HepG2 (cell line): ENCODE measurements at places on chromosomes 3 and 15. TPM values are rescaled to one million over a fixed set of nuclear protein-coding genes. Genes with fewer than 3 reads are reported as not detected.

GRCh38 chr15:76776969-76777368, 128.2 kb downstream of the SCAPER start:
- H3K36me3 ChIP-seq = 0 out of 3 replicates have a peak, but pooled peaks cover 3% of the 10 kb centered on the region
- DNase-seq = no peak
- no peaks in the 10 kb centered on the region for H3K27me3 ChIP-seq
- H3K4me1 ChIP-seq = no peaks in the 10 kb centered on the region
- H3K27ac ChIP-seq = no peak overlapping the region
- H3K4me3 ChIP-seq = no peak overlapping the region

DNA sequence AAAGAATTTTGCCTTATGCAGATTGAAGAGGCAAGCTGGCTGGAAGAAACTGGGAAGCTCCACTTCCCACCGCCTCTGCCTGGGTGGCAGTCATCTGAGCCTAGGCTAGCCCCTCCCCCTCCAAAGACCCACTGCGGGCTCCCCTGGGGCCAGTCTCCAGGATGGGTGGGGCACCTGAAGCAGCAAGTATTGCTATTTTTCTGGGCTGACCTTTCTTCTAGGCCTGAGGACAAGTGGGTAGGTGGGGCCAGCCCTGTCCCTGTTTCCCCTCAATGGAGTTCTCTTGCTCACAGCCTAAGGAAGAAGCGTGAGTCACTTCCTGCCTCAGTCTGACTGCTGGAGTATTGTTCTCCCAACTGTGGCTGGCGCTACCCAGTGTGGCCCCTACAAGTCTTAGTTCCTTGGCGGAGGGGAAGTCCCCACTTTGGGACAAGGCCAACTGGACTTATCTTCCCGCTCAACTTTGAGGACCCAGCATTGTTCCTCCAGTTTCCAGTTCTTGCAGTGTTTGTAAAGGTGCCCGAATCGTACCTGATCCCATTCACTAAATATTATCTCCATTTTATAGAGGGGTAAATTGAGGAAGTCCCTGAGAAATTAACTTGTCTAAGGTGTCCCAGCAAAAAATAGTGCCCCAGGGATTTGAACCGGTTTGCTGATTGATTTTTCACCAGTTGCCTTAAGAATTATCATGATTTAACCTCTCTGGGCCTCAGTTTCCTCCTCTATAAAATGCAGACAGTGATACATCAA, 1.4 kb downstream of the FURIN start:
- no peaks in the 10 kb centered on the region for H3K36me3 ChIP-seq
- peaks cover 75% of the 10 kb centered on the region for H3K4me1 ChIP-seq
- no peak overlapping the region for H3K27ac ChIP-seq
- H3K27me3 ChIP-seq = no peaks in the 10 kb centered on the region; the same call in none of the 2 replicates
- H3K4me3 ChIP-seq = no peak overlapping the region; the same call in 1 of the 2 replicates
- no peak for DNase-seq

DNAH12 gene
- total RNA-seq = 0.04 and 0.11 TPM in 2 replicates

DNA sequence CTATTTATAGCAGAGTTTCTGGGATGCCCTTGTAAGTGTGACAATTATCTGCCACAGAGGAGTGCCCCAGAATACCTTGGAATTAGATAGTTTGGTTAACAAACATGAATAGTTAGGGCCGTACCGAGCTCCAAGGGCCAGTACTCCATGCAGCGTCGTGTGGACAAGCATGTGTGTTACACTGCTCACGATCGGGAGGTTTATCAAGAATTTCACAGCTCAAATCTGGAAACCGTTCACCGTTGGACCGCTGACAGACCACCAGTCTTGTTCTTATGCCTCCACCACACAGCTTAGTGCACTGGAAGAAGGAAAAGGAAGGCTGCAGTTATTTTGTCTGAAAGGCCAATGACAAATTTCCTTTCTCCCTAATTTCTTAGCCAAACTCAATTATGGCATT, 93.7 kb downstream of the ADAMTS9 start:
- no peak overlapping the region for H3K4me3 ChIP-seq
- no peak for DNase-seq
- H3K27ac ChIP-seq = no peak overlapping the region
- no peaks in the 10 kb centered on the region for H3K4me1 ChIP-seq
- H3K27me3 ChIP-seq = no peaks in the 10 kb centered on the region

RTP3 gene
- 0.09 TPM in 1 of 2 replicates, not detected in the other for total RNA-seq

MEX3B gene
- 0.62 and 0.72 TPM in 2 replicates for total RNA-seq

DNA sequence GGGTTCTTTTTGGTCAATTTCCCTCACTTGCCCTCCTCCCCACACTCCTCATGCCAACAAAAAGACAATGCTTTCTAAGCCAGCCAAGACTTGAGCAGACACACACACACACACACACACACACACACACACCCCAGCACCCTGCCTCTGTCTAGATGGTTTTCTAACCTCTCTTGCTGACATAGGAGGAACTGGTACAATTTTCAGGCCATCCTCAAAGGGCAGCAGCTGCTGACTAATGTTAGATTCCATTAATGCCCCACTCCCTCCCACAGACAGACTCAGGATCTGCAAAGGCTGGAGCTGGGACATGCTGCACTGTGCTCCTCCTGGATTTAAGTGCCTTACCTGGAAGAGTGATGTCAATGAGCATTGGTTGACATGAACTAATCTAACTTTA, 438.4 kb downstream of the OCA2 start:
- no peaks in the 10 kb centered on the region for H3K4me1 ChIP-seq
- no peak overlapping the region for H3K27ac ChIP-seq
- DNase-seq = no peak
- no peak overlapping the region for H3K4me3 ChIP-seq
- H3K27me3 ChIP-seq = no peaks in the 10 kb centered on the region; the same call in 1 of the 2 replicates

GRCh38 chr3:126479642-126480041, 4.0 kb upstream of the ZXDC start:
- H3K4me3 ChIP-seq = no peak overlapping the region
- peaks cover 82% of the 10 kb centered on the region for H3K4me1 ChIP-seq
- H3K27ac ChIP-seq = no peak overlapping the region
- H3K27me3 ChIP-seq = no peaks in the 10 kb centered on the region; the same call in 2 of the 3 replicates
- no peaks in the 10 kb centered on the region for H3K36me3 ChIP-seq
- DNase-seq = no peak

TPRG1 gene
- total RNA-seq = not detected in 2 replicates

DNA sequence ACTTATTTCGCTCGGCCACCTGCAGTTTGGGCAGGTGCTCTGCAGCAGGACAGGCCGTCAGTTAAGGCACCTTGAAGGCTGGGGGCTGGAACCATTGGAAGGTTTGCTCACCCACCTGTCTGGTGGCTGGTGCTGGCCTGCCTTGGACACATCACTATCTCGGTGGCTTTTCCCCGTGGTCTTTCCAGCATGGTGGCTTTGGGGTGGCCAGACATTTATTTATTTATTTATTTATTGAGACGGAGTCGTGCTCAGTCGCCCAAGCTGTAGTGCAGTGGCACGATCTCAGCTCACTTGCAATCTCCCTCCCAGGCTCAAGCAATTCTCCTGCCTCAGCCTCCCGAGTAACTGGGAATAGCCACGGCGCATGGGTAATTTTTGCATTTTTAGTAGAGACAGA, 11.7 kb downstream of the ISG20 start:
- no peaks in the 10 kb centered on the region for H3K27me3 ChIP-seq
- no peak overlapping the region for H3K27ac ChIP-seq
- H3K4me3 ChIP-seq = no peak overlapping the region
- peaks cover 7% of the 10 kb centered on the region; the same call in 1 of the 2 replicates for H3K4me1 ChIP-seq
- DNase-seq = no peak

DNA sequence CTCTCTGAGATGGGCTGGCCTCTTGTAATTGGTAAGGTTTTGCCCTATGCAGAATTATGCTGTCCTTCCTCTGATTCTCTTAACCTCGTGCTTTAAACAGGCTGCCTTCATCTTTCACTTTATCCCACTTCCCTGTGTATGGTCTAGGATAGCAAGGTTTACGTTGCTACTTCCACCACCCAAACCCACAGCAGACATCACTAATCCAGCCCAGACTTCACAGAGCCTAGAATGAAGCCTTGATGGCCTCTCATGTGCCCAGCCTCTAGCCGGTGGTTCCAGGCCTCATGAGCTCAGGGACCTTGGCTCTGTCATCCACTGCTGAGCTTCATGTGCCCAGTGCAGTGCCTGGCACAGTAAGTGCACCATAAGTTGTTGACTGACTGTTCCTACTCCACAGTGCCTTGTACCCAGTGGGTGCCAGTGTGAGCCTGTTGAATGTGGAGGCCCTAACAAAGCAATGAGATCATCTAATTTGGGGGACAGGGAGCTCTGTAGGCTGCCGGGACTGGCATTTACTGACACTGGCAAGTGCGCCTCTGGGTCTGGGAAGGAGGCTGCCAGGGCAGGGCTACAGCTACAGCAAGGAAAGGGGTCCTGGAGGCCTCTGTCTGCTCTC, 12.5 kb downstream of the SLC6A6 start:
- peaks cover 30% of the 10 kb centered on the region; the same call in 2 of the 3 replicates for H3K36me3 ChIP-seq
- H3K27me3 ChIP-seq = no peaks in the 10 kb centered on the region
- H3K4me1 ChIP-seq = peaks cover 32% of the 10 kb centered on the region
- H3K27ac ChIP-seq = no peak overlapping the region
- DNase-seq = no peak

LTK gene
- total RNA-seq = not detected in 2 replicates

CMTM7 gene
- total RNA-seq = 16.3 and 20.9 TPM in 2 replicates

BCL2A1 gene
- total RNA-seq = 0.31 and 0.97 TPM in 2 replicates

GOLGA8G gene
- total RNA-seq = not detected in 2 replicates

CPLX3 gene
- total RNA-seq = not detected in 2 replicates

SCAMP5 gene
- total RNA-seq = 31.1 and 34.3 TPM in 2 replicates

- H3K36me3 ChIP-seq = no peaks in the 10 kb centered on the region
- H3K27me3 ChIP-seq = no peaks in the 10 kb centered on the region
- DNase-seq = no peak
- H3K4me1 ChIP-seq = no peaks in the 10 kb centered on the region
Measured at GRCh38 chr15:43957724-43958123, 130.9 kb downstream of the WDR76 start.

DNA sequence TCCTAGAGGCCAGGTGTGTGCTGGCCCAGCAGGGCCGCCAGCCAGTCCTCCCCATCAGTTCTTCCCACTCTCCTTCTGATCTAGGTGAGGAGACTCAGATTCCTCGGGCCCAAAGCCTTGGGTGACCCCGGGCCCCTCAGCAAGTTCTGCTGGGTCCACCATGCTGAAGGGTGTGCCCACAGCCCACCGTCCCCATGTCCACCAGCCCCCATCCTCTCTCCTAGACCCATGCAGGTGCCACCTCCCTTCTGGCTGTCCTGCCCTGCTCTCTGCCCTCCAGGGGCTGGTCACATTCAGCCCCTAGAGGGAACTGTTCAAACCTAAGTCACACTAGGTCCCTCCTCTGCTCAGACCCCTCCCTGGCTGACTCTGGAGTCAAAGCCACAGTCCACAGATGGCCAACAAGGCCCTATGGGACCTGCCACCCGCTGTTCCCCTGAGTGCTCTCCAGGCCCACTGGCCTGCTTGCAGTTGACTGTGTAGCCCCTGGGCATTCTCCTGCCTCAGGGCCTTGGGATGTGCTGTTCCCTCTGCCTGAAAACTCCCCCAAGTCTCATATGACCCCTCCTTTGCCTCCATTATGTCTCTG, 878 bp upstream of the TLR9 start:
- peaks cover 29% of the 10 kb centered on the region for H3K36me3 ChIP-seq
- no peak overlapping the region for H3K27ac ChIP-seq
- H3K4me1 ChIP-seq = peaks cover 13% of the 10 kb centered on the region
- DNase-seq = no peak
- no peak overlapping the region; the same call in 1 of the 2 replicates for H3K4me3 ChIP-seq

DNA sequence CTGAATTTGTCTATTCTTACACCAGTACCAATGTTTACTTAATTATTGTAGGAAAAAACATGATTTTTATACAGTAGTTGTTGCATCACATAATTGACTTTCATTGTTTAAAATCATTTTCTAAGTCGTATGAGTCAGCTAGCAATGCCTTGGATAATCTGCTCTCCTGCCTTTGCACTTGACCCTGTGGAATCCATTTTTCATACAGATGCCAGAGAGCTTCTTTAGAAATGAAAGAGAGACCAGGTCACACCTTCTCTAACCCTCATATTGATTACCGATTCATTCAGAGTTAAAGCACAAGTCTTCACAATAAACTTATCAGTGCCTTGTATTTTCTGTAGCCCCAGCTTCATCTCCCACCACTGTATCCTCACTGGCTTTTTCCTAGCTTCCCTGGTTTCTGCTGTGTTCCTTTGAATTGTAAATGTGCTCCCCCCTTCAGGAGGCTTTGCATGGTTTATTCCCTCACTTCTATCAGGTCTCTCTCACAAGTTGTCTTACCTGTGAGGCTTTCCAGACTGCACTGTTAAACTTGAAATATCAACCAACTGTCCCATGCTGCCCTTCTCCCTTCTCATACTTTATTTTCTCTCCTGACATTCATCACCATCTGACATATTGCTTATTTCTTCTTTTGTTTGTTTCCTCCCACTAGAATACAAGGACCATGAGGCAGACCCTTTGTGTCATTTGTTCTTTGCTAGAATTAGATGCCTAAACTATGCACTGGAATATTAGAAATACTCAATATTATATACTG, 662.0 kb upstream of the GBE1 start:
- no peaks in the 10 kb centered on the region for H3K36me3 ChIP-seq
- H3K27me3 ChIP-seq = no peaks in the 10 kb centered on the region
- H3K4me1 ChIP-seq = no peaks in the 10 kb centered on the region
- DNase-seq = no peak
- no peak overlapping the region for H3K4me3 ChIP-seq
- H3K27ac ChIP-seq = no peak overlapping the region

- H3K27me3 ChIP-seq = no peaks in the 10 kb centered on the region; the same call in 2 of the 3 replicates
- H3K4me1 ChIP-seq = peaks cover 31% of the 10 kb centered on the region
- no peak overlapping the region for H3K27ac ChIP-seq
- H3K4me3 ChIP-seq = no peak overlapping the region
- DNase-seq = no peak
Measured at GRCh38 chr15:84648539-84648938, 5.5 kb downstream of the WDR73 start.
